ENCODE measurements at places on chromosomes 12 and 14.

DNA sequence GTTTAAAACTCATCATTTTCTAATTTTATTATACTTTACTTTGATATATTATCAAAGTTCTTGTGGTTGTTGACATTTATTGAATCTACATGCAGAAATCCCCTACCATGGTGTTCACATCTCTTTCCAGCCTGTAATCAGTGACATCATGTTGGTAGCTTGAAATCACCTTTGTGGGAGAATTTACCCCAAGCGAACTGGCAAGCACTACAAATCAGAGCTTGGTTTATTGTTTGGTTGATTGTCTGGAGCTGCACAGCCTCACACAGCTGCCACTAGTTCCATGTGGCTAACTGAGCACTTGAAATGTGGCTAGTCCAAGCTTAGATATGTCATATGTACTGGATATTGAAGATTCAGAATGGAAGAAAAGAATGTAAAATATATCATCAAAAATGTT lies 15.4 kb upstream of the KRT5 start:
- no peak for DNase-seq

DNA sequence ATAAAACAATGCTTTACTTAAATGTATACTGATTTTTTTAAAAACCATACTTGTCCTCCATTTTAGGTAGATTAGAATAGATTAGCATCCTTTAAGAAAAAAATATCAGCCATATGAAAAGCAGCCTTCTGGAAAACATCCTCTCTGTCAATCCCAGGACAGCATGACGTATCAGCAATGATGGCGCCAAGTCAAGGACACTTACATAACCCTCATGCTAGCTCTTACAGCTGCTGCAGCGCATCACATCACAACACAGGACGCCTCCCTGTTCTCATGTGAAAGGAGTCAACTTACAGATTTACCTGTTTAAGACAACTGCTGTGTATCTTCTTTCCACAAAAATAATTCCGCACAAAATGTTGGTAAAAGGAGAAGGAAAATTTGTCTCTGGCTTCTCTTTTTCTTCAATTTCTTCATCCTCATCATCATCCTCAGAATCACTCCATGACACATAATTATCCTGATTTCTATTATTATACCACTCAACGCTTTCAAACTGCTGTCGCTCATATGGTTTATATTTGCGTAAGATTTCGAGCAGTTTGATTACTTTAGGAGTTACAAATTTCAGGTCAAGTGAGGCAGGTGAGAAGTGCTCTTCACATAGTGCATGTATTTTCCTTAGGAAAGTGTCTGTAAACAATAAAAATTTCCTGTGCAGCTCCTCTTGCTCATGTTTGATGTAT lies 33.3 kb downstream of the DICER1 start:
- DNase-seq: no peak

- no peak for DNase-seq
Observed at GRCh38 chr12:76519538-76519937, 40.0 kb downstream of the OSBPL8 start.

GRCh38 chr14:100018482-100018881 lies 46.7 kb upstream of the EVL start:
- no peak for DNase-seq

GRCh38 chr12:26836201-26836600 lies 3.2 kb upstream of the ITPR2 start:
- no peak for DNase-seq

GRCh38 chr12:79998554-79998953 lies 63.7 kb upstream of the PPP1R12A start:
- no peak for DNase-seq

DNA sequence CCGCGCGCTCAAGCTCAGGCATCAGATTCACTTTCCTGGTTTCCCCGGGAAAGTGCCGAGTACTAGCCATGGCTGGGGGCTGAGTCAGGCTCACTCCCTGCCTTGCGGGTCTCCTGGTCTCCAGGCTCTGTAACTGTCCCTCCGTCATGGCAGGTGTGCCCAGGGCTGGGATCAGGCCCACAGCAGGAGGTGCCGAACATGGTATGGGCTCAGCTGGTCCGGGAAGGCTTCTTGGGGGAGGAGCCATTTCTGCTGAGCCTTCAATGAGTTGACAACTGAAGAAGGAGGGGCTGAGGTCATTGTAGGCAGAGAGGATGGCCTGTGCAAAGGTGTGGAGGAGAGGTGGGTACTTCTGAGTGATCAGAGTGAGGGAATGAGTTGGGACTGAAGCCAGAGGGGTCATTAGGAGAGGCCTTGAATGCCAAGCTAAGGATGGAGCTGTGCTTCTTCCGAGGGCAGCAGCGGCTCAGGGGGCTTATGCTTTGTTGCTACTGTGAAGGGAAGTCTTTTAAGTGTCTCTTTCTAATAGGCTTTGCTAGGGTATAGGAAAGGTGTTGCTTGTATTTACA lies 769 bp downstream of the EXOC3L4 start:
- DNase-seq: no peak

DNA sequence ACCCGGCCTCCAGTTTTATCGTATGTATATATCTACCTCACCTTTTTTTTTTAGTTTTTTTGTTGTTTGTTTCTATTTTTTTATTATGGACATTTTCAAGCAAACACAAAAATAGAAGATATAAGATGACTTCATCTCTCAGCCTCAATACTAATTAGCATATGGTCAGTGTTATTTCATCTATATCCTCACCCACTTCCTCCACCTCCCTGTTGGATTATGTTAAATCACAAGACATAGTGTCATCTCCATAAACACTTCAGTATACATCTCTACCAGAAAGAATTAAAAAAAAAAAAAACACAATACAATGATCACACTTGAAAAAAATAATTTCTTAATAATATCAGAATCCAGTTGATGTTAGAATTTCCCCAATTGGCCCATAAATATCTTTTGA lies 34.9 kb downstream of the RAB35 start:
- no peak for DNase-seq

DNA sequence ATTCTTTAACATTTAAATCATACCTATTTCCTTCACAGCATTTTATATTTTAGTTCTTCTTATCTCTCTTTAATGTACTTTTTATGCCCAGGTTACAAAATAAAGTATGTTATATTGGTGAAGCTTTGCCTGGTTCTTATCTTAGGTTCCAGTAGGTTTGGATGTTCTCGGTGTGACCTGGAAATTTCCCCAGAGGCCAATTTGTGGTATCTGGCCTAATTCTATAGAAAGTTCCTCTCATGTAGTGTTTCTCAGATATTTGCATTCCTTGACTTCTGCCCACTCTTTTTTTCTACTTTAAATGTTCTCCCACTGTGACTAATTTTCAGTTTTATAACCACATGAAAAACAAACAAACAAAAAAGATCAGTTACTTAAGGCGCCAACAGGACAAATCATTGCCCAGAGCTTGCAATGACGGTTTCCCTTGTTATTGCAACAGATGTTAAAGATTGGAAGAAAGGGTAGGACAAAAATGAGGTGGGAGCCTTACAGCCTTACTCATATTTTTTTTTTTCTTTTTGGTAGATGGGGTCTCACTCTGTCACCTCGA lies 41.2 kb upstream of the PPM1H start:
- no peak for DNase-seq

DNA sequence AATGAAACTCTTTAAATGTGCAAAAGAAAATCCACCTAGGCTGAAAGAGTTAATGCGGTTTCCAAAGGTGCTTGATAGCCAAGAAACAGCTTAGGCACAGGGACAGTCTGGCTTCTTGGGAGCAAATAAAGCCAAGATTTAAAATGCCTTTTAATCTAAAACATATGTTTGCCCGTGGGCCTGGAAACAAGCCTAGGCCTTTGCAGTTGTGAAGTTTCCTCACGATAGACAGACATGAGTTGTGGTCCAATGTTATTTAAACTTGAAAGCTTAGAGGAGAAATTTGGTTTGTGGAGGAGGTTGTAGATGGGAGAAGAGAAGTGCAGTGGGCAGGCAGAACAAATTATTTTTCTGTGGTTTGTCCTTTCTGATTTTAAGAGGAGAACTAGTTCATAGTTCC lies 29.8 kb downstream of the PROX2 start:
- DNase-seq: no peak

- no peak for DNase-seq
Observed at GRCh38 chr12:112190231-112191025, 65.1 kb downstream of the TRAFD1 start.

DNA sequence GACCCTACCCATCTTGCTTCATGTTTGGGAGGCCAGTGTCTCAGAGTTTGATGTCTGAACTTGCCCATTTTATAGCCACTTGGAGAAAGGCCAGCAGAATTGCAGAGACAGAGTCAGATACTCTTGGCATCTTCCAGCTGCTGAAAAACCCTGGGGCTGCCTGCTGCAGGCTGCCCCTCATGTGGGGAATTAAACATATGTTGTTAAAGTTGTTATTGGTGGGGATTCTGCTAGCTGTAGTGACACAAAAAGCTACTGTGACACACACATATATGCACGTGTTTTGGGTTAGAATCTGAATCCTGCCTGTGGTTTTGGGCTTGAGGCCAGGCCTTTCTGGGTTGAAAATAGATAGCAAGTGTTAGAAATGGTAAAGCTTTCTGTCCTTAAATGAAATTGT lies 1288.4 kb downstream of the AACS start:
- no peak for DNase-seq

- DNase-seq: peak; percentile 42
Observed at GRCh38 chr14:64444984-64445845, 20.1 kb upstream of the AKAP5 start.

DNA sequence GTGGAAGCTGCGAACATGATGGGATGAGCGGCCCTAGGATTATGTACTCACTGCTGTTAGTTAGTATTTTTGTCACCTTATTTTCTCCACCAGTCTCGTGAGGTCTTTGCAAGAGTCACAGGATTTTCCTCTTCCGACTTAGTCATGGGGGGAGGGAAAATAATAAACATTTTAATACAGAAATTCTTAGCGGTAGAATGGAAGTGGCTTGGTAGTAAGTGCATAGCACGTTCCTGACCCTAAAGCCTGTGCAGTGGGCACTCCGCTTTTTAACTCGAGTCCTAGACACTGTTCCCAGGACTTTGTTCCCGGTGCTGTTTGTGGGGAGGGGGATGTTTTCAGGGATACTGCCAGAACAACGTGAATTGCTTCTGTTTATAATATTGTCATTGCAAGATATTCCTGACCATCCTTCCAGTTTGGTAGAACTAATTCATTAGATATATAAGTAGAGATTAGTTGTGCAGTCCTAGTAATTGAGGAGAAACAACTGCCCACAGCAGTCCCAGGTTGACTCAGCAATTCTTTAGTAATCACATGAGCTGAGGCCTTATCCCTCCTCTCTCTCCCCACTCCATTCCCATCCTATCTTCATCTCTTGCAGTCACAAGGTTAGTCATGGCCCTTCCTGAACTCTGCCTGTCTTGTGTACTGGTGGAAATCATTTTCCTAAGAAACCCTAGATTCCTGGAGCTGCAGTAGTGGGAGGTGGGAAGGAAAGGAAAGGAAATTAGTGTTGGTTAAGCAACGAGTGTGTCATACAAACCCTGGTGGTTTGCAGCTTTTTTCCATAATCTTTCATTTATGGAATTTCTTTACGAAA lies 799 bp downstream of the SLC38A6 start:
- DNase-seq: no peak

- no peak for DNase-seq
Observed at GRCh38 chr14:94450722-94451090, 1.9 kb downstream of the SERPINA11 start.

DNA sequence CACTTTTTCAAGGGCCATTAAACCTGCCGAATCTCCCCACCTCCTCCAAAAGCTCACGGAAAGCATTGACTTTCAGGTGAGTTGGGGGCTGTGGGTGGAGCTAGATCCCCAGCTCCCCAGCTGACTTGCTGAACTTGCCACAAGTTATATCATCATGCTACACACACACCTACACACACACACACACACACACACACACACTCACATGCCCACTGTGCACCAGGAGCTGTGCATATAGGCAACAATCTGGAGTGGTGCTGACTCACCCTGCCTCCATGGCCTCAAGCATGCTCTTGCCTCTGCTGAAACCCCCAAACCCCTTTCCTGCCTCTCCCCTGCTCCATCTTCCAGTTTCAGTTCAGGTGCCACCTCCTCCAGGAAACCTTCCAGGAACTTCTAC lies 26.1 kb downstream of the SERPINA3 start:
- DNase-seq: no peak

Measured in activated CD4-positive, CD25-positive, alpha-beta regulatory T cell treated with anti-CD3 and anti-CD28 coated beads, Interleukin-2, amount 50 U/mL, for 72 hours (primary cell).